ENCODE measurements at places on chromosomes 12 and 14.

DNA sequence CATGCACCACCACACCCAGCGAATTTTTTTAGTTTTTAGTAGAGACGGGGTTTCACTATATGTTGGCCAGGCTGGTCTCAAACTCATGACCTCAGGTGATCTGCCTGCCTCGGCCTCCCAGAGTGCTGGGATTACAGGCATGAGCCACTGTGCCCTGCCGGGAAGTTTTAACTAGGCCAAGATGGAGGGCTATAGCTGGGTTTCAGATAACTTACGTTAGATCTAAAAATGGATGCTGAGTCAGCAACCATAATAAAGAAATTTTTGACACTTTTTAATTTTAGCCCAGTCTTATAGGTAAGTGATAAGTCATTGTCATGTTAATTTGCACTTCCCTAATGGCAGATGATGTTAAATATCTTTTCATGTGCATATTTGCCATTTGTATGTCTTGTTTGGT is 14.4 kb downstream of the ZDHHC17 start:
- no peak for DNase-seq

GRCh38 chr12:15741082-15741481 is 48.1 kb downstream of the EPS8 start:
- no peak for DNase-seq

DNA sequence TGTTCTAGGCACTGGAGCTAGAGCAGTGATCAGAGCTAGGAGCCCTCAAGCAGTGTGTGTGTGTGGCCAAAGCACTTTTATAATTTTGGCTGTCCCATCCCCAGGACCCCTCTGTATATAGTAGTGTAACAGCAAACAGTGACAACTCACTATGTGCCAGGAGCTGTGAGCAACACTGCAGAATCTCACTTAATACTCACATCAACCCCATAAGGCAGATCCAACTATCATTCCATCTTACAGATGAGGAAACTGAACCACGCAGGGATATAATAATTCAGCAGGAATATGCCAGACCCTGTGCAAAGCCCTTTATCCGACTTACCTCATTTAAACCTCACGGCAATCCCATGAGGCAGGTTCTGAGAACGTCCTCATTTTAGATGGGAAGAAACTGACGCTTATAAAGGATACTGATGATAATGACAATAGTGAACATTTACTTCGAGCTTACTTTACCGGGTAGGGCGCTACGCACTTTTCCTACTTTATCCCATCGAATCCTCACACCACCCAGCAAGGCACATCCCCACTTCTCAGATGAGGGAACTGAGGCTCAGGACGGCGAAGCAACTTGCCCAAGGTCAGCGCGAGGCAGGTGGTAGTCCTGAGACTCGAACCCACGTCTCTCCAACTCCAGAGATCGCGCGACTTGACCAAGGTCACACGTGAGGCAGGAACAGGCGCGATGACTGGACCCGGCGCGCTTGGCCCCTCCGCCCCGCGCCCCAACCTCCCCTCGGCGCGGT is 687 bp downstream of the RAB35 start:
- no peak for DNase-seq

DNA sequence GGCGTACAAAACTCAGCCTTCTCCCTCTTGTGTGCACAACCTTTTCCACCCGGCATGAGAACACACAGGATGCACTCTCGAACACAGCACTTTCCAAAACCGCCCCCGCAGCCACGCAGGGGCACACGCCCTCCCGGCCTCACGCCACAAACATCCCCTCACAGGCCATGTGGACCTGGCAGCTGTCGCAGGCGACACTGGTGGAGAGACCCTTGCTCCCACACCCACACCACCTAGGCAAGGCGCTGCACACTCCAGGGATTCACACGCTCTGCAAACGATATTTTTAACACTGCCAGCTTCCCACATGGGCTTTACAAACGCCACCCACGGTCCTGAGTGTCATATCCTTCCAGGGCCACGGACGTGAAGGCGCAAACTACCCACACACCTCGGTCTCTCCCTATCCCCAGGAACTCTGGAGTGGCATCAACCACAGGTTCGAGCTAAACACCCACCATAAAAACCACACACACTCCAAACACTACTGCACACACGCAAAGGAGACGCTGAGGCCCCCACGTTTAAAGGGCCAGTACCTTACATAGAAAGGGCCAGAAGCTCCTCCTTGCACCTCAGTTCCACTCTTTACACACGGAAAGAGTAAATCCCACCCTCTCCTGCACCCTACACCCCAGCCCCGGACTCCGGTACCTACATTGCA is 12.4 kb upstream of the ITGB7 start:
- DNase-seq, result no peak

GRCh38 chr14:101234244-101234937 is 326.9 kb upstream of the DIO3 start:
- no peak for DNase-seq

DNA sequence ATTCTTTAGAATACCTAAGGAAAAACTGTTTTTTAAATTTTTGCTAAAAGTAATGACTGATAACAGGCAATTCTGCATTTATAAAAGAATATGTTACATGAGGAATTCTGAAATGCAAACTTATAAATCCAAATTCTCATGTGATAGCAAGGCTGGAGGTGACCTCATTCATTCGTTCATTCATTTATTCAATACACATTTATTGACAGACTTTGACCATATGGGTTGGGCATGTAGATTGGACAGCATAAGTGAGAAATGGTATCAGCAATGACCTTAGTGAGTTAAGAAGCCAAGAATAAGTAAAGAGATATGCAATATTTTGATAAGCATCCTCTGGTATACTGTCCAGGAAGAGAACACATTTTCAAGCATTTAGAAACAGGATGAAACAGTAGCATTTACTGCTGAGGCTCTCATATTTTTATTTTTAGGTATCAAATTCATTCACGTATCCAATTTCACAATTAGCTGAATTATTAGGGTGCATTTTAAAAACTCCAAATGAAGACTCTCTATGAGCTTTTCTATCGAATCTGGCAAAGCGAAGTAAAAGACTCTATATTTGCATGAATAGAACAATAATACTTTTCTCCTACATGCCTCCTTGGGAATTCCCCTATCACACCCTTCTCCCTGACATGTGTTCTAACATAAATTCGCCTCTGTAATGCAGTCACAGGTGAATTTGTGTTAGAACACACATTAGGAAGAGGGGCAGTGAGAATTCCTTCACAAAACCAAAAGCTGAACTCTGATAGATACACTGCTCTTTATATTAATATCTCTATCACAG is 49.9 kb downstream of the PEBP1 start:
- DNase-seq, result no peak

DNA sequence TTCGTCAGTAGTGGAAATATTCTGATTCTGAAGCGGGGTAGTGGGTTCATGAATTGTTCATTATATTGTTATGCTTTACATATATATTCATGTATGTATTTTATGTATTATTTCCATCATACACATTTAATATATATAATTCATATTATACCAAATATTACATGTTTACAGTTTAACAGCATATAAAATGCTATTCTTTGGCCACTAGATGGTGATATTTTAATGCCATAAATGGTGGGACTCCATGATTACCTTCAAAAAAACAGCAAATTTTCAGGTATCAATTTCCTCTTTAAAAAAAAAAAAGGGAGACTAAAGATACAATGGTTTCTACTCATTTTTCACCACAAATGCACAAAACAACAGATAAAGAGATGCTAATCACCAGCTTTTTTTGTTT is 41.0 kb downstream of the BDKRB1 start:
- no peak for DNase-seq

DNA sequence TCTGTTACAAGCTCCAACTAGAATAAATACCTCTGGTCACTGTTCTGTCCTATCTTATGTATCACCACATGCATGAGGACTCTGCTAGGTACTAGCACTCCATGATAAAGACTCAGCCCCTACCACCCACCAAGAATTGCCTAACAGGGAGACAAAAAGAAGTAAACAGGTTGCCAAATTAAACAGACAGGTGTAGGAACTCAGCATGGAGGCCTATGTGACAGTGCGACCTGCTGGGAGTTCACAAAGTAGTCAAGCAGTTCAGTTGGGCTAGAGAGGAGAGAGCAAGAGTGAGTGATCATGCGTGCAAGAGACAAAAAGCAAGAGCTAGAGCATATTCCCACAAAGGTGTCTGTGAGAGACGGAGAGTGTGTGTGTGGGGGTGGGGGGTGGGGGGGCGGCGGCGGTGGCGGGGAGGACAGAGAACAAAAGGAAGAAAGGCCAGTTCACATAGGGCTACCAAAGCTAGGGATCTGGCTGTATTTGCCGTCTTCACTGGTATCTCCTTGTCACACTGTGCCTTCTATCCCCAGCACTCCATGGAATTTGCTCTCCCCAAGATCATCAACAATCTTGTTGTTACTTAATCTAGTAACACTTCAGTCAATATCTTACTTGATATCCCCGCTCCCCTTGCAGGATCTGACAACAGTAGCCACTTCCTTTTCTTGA is 81.2 kb downstream of the SPPL3 start:
- DNase-seq, result no peak

DNA sequence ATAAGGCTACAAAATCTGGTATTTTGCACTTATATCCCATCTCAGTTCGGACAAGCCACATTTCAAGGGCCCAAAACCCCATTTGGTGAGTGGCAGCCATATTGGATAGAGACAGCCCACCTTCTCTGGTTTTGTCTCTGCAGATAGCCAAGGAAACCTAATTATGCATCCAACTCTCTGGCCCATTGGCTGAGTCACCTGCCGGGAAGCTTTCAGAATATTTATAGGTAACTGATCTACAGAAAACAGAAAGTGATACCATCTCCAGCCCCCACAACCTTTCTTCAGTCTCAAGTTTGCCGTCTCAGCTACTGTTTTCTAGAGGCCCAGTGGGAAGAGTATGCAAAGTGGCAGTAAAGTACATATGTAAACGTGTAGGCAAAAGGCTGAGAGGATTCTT is 33.7 kb upstream of the PPP1CC start:
- DNase-seq, result no peak

GRCh38 chr12:59149995-59150642 is 229.8 kb upstream of the LRIG3 start:
- DNase-seq, result no peak

Measured in hippocampal formation (tissue), 2 donors.